ENCODE measurements at places on chromosomes 11 and 22.
A peak's percentile ranks its signal among the peaks of the same experiment; 100 is the strongest.

DNA sequence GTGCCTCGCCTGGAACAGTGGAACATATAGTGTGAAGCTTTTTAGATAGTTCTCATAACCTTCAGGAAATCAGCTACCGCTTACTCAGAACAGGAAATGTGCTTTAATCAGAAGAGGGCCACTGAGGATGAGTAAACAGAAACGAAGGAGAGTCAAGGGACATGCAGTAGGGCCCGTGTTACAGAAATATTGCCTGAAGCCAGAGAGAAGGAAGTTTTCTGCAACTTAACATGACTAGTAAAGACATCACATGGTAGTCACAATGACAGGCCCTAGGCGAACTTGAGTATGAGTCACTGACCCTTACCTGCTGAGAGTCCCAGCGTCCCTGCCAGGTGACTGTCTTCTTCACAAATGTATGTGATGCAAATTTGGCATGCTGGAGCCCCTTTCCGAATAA lies 39.4 kb downstream of the CARD18 start:
- no peak for DNase-seq

GRCh38 chr11:60280412-60280811 lies at the start of gene MS4A4A:
TSS of gene MS4A4A (plus strand) at chr11:60280666. CDS start at chr11:60280676, 10 bp downstream.
- peak; percentile 17 for DNase-seq

DNA sequence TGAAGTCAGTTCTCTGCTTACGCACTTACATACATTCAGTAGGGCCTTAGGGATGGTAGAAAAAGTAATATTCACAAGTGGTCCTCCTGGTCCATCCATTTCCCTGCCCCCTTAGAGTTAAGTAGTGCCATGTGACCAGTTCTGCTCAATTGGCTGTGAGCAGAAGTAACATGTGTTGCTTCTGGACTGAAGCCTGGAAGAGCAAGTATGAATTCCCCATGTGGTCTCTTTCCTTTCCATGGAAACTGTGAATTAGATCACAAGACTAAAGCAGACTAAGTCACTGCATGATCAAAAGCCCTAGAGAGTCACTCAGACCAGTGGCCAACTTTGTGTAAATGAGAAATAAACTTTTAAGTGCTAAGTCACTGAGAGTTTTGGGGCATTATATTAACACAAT lies 341.7 kb upstream of the CADM1 start:
- peak; percentile 49 for DNase-seq

- no peak for DNase-seq
Observed at GRCh38 chr11:130340671-130341319, 26.1 kb upstream of the ZBTB44 start.

GRCh38 chr11:1180171-1180570 lies 22.4 kb downstream of the MUC5AC start:
- no peak for DNase-seq

GRCh38 chr11:60169264-60169915 lies 13.5 kb downstream of the MS4A6A start:
- no peak for DNase-seq

- no peak for DNase-seq
Observed at GRCh38 chr11:44604171-44604581, 38.7 kb downstream of the CD82 start.

GRCh38 chr11:133815636-133816035 lies 29.7 kb downstream of the SPATA19 start:
- DNase-seq = no peak

DNA sequence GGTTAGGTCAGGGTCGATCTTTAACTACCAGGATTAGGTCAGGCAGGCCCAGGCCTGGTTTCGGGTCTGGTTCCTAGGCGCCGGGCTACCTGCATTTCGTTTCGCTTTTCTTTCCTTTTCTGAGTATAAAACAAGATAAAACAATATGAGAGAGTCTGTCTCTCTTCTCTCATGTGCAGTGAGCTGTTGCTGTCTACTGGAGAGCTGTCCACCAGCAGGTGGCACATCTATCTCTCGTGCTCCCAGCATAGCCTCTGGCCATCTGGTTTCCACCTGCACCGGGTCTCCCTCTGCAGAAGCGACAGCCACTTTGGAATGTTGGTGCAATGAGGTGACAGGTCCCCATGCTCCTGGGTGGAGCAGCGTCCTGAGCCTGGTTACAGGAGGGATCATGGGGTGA lies 27.6 kb downstream of the RIBC2 start:
- peak; percentile 87 for DNase-seq

DNA sequence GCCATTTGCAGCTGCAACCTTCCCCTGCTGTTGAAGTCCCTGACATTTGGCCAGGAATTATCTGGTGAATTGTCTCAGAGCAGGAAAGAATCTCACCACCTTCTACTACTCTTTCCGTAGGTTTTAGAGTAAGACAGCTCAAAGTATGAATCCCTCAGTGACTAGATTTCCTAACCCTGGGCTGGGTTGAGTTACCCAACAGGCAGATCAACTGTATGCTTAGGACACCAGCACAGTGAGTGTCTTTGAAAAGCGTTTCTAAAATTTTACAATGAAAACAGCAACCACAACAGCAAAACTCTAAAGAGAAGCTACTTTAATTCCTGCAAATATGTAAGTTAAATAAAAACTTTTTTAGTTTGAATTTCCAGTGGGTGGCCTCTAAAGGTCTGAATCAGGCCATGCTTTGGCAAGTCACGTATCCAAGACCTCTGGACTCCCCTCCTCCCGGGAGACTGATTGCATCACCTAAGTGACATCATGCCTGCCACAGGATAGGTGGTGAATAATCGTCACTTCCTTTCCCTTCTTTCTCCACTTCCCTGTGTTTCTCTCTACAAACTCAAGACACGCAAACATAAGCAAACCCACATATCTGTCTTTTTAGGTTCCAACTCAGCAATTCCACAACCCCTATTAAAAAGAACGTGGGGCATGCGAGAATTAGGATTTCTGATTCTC lies 7.8 kb downstream of the OR8B12 start:
- DNase-seq = no peak

DNA sequence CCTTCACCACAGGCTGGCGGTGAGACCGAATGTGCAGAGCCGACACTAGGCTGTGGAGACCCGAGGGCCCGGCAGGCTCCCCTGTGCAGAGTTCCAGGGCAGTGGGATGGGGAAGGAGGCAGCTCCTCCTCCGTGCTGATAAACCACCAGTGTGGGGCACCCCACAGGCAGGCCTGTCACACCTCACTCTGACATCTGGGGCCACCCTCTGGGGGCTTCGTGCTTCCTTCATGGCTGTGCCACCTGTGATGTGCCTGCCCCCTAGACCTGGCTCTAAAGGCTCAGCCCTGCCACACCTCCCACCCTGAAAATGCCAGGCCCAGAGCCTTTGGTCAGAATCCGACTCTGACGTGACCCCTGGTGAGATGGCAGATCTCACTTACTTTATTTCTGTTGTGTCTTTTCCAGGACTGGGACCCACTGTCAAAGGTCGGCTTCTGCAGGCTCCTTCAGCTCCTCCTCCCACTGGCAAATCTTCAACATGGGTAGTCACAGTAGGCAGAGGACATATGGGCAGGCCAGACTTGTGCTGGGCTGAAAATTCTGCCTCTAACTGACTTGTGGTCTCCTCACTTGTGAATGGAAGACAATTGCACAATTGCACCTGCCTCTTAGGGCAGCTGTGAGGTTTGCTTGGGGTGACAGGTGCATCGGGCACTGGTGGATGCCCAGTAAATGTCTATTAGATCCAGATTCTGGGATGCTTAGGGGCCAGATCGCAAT lies 46.2 kb upstream of the TSKU start:
- DNase-seq = no peak

DNA sequence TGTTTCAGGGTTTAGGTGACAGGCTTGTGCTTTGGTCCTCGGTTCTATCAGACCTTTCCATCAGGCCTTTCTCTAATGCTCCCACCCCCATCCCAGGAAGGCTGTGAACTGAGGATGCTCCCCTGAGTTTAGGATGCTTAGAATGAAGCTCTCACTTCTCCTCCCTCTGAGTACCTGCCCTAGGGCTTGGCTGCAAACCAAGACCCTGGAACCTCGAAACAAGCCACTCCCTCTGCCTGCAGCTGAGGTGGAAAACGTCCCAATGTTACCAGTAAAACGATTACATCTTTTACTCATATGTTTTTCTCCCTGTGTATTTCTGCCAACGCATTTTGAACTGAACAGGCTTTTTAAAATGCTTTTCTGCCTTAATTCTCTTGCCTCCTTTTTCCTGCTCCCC lies 54.5 kb upstream of the BMAL1 start:
- peak; percentile 26 for DNase-seq

DNA sequence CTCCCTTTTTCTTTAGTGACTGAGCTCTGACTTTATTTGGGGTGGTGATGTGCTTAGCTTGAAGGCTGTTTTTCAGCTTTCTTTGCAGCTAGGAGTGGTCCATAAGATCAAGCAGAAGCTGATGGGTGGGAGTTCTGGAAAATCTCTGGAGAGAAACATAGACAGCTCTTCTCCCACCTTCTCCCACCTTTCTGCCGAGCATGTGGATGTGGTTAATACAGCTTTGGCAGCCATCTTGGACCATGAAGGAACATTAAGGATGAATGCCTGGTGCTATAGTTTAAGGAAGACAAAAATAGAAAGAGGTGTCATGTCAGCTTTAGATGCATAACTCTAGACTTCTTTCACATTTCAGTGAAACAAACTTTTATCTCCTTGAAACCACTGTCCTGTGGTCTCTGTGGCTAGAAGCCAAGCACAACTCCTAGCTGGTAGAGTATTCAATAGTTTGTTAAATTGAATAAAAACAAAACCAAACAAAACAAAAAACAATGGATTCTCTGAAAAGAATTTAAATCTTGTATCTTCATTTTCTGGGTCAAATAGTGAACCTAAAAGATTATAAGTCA lies 203.6 kb upstream of the SESN3 start:
- no peak for DNase-seq

DNA sequence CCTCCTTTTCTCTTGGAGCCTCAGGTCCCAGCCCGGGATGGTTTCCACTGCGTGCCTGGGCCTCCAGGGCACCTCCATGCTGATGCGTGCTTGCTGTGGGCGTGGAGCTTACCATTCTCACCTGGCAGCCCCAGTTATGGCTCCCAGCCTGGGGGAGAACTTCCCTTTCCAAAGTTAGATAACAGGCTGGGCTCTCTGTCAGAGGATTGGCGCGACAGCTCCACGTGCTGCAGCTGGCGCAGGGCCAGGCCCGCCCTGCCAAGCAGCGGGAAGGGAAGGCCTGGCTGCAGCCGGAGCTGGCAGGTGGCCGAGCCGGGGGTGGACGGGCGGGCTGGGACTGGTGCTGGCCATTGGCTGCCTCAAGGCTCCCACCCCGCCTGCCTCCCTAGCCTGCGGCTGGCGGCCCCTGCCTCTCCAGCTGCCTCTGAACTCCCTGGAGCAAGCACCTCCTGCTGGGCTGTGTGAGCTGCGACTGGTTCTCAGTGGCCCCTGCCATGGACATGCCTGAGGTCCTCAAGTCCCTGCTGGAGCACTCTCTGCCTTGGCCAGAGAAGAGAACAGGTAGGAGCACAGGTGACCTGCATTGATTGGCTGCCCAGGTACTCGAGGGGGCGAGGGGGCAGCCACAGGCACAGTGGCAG lies 14.6 kb upstream of the TEF start:
- peak; percentile 90 for DNase-seq

DNA sequence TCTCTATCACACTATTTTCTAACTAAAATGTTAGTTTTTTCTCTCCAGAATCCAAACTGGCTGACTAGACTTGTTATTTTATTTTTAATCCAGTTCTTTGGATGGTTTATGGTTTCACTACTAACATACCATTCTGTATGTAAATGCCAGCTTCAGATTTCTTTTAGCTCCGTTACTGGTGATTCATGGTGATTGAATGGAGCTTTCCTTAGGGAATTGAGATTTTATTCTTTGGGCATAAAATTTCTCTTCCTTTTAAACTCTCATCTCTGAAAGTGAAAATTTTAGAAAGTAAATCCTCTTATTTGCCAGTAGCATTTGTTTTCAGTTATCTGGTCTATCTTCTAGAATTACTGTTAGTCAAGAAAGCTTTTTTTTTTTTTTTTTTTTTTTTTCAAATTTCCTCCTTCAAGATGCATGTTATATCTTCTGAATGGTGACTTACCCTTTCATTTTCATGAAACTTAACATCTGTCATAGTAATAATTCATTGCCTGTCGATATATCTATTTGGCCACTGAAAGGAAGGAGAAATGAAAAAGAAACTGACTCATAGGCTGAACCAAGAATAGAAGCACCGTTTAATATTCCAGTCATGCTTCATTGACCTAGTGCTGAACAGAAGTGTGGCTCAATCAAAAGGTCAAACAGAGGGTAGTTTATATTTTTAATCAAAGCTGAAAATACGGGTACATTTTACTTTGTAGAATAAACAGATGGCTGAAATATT lies 6.4 kb downstream of the ENDOD1 start:
- no peak for DNase-seq

DNA sequence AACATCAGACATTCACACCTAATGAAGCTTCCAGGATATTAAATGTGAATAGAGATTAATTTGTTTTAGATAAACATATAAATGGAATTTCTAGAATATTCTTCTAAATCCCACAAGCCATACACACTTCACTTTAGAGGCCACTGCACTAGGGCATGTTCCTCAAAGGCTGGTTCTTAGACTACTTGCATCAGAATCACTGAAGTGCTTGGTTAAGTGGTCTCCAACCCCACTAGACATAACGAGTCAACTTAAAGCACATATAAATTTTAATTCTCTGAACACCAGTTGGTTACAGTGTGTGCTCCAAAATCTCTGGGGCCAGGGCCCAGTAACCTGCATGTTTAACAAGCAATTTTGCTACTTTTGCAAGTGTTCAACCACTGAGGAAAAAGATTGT lies 7.9 kb upstream of the ALKBH8 start:
- no peak for DNase-seq

GRCh38 chr11:66437979-66438503 lies 607 bp downstream of the MRPL11 start:
- DNase-seq = no peak

GRCh38 chr11:65159012-65159411 lies 11.0 kb upstream of the SPDYC start:
- no peak for DNase-seq

GRCh38 chr11:71298761-71299181 lies 46.4 kb upstream of the SHANK2 start:
- DNase-seq = no peak

- no peak for DNase-seq
Observed at GRCh38 chr11:131979364-131979763, 608.9 kb downstream of the NTM start.

GRCh38 chr11:46290598-46291309 lies 13.3 kb downstream of the CREB3L1 start:
- peak; percentile 97 for DNase-seq

Measured in muscle of back (tissue), 13 donors.